ENCODE measurements at places on chromosomes 3 and 15.

DNA sequence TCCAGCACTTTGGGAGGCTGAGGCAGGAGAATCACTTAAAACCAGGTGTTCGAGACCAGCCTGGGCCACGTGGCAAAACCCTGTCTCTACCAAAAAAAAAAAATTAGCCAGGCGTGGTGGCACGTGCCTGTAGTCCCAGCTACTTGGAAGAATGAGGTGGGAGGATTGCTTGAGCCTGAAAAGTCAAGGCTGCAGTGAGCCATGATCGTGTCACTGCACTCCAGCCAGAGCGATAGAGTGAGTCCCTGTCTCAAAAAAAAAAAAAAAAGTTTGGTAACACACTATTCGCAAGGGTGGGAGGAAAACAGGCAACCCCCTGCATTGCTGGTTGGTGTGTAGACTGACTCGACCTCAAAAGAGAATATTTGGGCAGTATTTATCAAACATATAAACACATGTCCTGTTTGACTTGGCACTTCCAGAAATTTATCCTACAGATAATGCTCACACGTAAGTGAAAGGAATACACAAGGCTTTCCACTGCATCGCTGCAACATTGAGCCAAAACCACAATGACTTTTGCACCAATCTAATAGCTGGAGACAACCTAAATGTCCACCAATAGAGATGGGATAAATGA is 3.1 kb upstream of the ANPEP start:
- peak; percentile 8 for DNase-seq

DNA sequence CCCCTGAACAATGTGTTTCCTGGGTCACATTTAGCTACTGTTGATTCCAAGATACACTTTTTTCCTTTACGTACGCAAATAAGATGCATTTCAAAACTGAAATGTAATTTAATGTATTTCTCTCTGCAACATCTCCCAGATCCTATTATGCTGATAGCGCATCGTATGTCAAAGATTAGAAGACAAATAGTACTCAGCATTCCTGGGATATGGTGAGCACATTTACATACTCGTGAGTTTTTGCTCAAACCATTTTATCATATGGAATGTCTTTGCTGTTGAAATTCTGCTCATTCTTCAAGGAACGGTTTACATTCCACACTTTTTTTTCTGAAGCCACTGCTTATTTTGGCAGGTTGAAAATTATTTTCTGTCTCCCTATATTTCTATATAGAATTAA is 221.4 kb downstream of the OXSM start:
- no peak for DNase-seq

DNA sequence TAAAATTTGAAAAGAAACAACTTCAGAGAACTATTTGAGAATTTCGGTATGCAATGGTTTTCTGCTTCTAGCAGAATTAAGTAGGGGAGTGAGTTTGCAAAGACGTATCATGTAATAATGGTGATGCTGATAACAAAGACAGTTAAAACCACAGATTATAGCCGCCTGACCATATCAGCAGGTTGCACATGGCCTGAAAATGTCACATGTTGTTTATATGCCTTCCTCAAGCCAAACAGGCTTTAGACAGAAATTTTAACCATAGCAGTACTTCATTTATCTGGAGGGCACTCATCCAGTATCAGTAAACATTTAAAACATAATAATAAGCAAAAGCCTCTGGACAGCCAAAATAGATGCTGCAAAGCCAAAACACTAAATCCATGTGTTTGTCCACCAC is 131.7 kb downstream of the RYR3 start:
- no peak for DNase-seq

DNA sequence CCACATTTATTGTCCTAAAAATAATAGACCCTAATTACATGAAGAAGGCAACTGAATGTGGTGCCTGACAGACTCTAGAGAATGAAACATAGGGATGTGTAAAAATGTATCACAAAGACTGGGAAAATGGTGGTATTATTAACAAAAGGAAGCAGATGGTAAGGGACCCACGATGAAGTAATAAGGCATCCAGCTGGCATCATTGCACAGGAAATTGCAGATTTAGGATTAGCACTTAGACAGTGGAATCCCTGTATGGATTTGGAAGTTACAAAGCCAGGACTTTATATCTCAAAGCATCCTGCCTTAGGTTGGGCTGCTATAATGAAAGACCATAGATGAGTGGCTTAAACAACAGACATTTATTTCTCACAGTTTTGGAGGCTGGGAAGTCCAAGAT is 104.3 kb downstream of the PPM1L start:
- no peak for DNase-seq

- no peak for DNase-seq
These were observed 49.9 kb upstream of the PHLDB2 start for GRCh38 chr3:111809186-111809585.

Measured in RCC 7860 (cell line).